ENCODE measurements at places on chromosomes 7 and 10.
A peak's percentile ranks its signal among the peaks of the same experiment; 100 is the strongest.

DNA sequence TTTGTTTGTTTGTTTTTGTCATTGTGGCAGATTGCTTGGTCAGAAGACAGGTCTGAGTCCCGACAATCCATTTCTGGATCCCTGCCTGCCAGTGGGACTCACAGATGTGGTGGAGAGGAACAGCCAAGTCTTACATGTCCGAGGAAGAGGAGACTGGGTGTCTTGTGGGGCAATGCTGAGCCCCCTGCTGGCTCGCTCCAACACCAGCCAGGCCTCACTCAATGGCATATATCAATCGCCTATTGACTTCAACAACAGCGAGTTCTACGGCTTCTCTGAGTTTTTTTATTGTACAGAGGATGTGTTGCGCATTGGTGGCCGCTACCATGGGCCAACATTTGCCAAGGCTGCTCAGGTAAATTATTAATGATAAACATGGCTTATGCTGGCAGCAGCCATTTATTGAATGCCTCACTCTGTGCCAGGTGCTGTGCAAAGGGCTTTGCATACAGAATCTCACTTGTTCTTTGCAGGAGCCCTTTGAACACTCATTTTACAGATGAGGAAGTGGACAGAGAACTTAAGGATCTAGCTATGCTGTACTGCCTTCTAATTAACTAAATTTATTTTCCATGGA lies 33.3 kb downstream of the COX15 start:
- DNase-seq: no peak

DNA sequence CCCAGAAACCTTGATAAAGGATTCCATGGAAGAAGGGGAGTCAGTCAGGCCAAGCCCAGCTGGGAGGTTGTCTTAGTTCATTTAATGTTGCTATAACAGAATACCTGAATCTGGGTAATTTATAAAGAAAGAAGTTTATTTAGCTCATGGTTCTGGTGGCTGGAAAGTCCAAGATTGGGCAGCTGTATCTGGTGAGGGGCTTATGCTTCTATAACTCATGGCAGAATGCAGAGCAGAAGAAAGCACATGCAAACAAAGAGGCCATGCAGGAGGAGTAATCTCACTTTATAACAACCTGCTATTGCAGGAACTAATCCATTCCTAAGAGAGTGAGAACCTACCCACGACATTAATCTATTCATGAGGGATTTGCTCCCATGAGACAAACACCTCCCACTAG lies 54.2 kb upstream of the ANKRD1 start:
- no peak for DNase-seq

DNA sequence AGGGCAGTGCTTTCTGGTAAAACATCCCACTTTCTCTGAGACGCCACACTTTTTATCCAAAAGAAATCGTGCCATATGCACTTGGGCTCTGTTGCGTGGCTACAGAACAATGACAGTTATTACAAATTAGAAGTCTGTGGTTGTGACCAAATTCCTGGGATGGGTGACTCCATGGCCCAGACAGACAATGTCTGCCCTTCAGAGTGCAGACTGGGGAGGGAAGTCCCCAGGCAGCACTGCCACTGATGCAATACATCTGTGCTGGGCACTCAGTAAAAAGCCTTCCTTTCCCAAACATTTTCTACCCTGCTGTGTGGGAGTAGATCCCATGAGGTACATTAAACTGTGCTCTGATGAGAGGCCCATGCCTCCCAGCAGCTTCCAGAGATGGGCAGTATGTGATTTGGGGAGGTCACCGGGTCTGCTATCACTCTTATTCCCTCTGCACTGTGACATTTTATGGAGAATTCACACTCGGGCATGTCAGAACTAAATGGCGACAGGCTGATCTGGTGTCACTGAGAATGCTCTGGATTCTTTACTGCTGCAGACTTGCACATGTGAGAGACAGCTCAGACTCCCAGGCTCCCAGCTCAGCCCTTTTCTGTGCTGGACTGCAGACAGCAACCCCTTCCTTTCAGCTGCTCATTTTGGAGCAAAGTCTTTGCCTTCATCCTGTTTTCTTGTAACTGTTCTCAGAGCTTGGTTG lies 243.5 kb upstream of the ZNF32 start:
- DNase-seq: no peak

DNA sequence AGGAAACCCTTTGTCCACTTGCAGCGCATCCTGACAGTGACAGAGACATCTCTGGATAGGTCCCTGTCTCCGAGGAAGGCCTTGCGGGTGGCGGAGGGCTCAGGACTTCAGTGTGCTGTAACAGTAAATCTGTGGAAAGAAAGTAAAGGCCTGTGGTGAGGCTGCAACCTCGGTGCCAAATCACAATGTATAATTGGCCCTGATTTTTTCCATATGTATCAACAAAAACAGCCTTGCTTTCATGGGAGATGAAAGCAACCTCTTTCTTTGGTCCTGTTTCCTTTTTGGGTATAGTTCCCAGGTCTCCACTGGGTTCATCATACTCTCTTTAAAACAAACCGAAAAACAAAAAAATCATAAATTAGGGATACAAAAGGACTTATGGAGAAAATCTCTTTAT lies 110.9 kb upstream of the BMPER start:
- DNase-seq: no peak

GRCh38 chr10:62038609-62039190 lies 137.2 kb downstream of the ARID5B start:
- peak; percentile 67 for DNase-seq

Data from NCI-H460 (cell line).